ENCODE measurements at places on chromosomes 7 and 10. TPM values are rescaled to one million over a fixed set of nuclear protein-coding genes. Genes with fewer than 3 reads are reported as not detected.

ANKRD30A gene
- total RNA-seq, result not detected

GAD2 gene
- total RNA-seq, result not detected

LFNG gene
- 0.93 TPM for total RNA-seq

AKR1C1 gene
- total RNA-seq, result 330 TPM

STEAP1B gene
- 18.9 TPM for total RNA-seq

PAX4 gene
- total RNA-seq, result not detected
